ENCODE measurements at places on chromosomes 1 and 21. TPM values are rescaled to one million over a fixed set of nuclear protein-coding genes. Genes with fewer than 3 reads are reported as not detected.

Gene APOBEC4
- not detected for total RNA-seq

Gene AJAP1
- total RNA-seq = 0.06 TPM

Gene TTC22
- not detected for total RNA-seq

Gene NR5A2
- total RNA-seq = 7.2 TPM

Measured in omental fat pad (tissue), 4 donors.